ENCODE measurements at places on chromosomes 6 and 20. TPM values are rescaled to one million over a fixed set of nuclear protein-coding genes. Genes with fewer than 3 reads are reported as not detected.

The KIF16B gene
- 59.8 TPM for total RNA-seq

The NKX2-2 gene
- not detected for total RNA-seq

The MYH7B gene
- not detected for total RNA-seq

The CGA gene
- not detected for total RNA-seq

The SUPT3H gene
- total RNA-seq = 0.29 TPM

The BFSP1 gene
- 3.2 TPM for total RNA-seq
